Naive thymus-derived CD4-positive, alpha-beta T cell (primary cell): ENCODE measurements at places on chromosomes 7 and 10. TPM values are rescaled to one million over a fixed set of nuclear protein-coding genes. Genes with fewer than 3 reads are reported as not detected.

- no peak for DNase-seq
These were observed 251.7 kb upstream of the MYO3A start for GRCh38 chr10:25682203-25682851.

DNA sequence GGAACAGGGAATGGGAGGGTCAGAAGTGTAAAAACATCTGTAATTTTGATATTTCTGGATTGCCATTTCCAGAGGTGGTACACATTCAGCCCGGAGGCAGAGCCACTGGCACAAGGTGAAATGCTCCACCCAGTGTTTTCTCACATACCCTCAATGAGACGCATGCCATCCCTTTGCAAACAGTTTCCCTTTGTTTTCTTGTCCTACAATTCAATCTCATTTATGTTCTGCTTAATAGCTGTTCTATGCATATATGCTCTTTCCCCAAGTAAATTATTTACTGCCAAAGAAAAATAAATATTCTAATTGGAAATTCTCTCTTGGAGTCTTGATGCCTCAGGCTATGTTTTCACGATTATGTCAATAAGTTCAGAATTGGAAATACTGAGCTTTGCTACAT is 369.7 kb upstream of the AKR1E2 start:
- DNase-seq = no peak

GRCh38 chr10:89992575-89992974 is 291.2 kb downstream of the KIF20B start:
- DNase-seq = no peak

KAZALD1 gene
- not detected for total RNA-seq

- DNase-seq = no peak
These were observed 69.5 kb upstream of the SEPHS1 start for GRCh38 chr10:13417459-13418126.

NFKB2 gene
- 230 and 231 TPM in 2 replicates for total RNA-seq

- DNase-seq = peak; percentile 55
These were observed 57.3 kb downstream of the TCF7L2 start for GRCh38 chr10:113007343-113007771.
